Breast epithelium (tissue), 4 donors: ENCODE measurements at places on chromosomes 7 and 10.

- DNase-seq, result no peak
These were observed 91.9 kb upstream of the JAZF1 start for GRCh38 chr7:28272461-28272877.

DNA sequence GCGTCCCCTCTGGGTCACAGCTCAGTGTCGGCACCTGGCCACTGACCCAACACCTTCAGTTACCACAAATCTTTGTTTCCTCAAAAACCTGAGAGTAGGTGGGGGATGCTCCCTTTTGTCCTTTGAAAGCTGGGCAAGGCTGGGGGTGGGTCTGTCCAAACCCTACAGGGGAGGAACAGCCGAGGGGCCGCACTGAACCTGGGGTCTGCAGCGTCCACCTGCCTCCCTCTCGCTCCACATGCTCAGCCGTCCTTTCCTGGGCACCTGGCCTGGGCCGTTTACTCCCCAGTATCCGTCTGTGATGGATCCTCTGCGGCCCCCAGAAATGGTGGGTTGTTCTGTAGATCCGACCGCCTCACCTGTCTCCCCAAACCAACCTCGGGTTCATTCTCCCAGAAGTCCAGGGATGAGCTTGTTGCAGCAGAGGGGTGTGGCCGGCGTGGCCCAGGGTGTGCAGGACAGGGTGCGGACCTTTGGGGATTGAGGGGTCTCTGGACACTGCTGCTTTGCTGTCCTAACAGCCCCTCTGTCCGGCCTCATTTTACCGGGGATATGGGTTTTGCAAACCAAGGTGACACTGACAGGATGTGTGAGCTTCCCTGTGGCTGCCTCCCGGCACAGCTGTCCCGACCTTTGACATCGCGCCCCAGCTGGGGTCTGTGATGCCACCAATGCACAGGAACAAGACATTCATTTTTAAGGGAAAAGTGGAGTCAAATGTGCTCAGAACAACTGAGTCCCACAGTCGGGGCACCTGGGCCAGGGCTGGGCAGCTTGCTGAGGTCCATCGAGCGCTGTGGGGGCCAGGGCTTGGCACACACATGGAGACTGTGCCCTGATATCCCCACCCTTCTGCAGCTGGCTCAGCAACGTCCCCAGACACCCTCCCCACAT is 115.9 kb downstream of the VIPR2 start:
- peak; percentile 16 for DNase-seq

- no peak for DNase-seq
These were observed 62.9 kb downstream of the STK17A start for GRCh38 chr7:43645699-43646226.

GRCh38 chr10:93553482-93554315 is 12.8 kb upstream of the FFAR4 start:
- DNase-seq, result no peak

GRCh38 chr7:23011222-23011924 is 2.6 kb downstream of the HYCC1 start:
- DNase-seq, result no peak

GRCh38 chr7:6178298-6179029 is 94.0 kb downstream of the CYTH3 start:
- DNase-seq, result no peak

DNA sequence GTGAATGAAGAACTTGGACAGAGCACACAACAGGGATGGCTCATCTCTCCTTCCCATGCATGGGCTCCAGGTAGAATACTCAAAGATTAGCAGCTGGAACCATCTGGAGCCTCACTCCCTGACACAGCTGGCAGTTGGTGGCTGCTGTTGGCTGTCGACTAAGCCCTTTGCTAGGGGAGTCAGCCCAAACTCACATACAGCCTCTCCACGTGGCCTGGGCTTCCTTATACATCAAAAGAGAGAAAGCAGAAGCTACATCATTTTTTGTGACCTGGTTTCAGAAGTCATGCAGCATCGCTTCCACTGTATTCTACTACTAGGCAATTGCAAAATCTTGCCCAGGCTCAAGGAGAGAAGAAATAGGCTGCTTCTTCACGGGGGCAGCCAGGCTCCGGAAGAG is 24.4 kb downstream of the ASNS start:
- DNase-seq, result no peak

DNA sequence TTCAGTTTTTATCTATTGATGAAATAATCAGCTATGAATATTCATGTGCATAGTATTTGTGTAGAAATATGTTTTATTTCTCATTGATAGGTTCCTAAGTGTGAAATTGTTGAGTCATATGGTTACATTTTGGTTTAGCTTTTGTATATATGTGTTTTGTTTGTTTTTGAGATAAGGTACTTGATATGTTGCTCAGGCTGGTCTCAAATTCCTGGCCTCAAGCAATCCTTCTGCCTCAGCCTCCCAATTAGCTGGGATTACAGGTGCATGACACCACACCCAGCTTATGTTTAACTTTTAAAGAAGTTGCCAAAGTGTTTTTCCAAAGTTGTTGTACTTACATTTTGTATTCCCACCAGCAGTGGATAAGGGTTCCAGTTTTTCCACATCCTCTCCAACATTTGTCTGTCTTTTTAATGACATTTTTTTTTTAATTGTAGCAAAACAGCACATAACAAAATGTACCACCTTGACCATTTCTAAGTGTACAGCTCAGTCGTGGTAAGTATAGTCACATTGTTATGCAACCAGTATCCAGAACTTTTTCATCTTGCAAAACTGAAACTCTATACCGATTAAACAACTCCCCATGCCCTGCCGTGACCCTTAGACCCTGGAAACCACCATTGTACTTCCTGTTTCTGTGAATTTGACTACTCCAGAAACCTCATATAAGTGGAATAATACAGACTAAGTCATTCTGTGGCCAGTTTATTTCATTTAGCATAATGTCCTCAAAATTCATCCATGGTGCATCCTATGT is 12.6 kb upstream of the UBE2D1 start:
- no peak for DNase-seq

DNA sequence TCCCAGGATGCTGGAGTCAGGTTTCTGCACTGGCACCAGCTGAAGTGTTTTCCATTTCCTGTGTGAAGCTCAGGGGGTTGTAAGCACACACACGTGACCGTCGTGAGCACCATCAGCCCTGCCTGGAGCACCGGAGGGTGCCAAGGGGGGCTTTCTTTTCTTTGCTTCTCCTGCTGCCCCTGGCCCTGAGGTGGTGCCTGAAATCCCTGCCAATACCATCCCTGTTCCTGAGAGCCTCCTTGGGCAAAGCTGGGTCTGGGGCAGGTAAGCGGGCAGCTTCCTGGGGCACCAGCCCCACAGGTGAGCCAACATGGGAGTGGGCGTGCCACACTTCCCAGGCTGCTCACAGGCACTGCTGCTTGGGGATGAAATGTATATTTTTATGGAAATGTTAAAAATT is 593.6 kb downstream of the DNAJB6 start:
- DNase-seq, result no peak

GRCh38 chr7:151361193-151361959 is 19.8 kb downstream of the NUB1 start:
- DNase-seq, result no peak

DNA sequence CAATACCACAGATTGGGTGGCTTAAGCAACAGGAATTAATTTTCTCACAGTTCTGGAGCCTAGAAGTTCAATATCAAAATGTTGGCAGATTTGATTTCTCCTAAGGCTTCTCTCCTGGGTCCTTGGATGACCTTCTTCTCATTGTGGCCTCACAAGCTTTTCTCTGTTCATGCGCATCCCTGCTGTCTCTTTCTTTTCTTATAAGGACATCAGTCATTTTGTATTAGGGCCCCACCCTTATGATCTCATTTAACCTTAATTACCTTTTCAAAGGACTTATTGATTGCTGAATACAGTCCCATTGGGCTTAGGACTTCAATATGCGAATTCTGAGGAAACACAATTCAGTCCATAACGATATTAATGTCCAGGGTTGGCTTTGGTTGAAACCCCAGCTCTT is 285.4 kb downstream of the HDAC9 start:
- no peak for DNase-seq
